ENCODE measurements at places on chromosomes 2 and 18.

GRCh38 chr18:54911551-54911950 is 47.7 kb downstream of the CCDC68 start:
- no peak for DNase-seq

- no peak for DNase-seq
Measured at GRCh38 chr2:80299661-80300060, 4.9 kb downstream of the LRRTM1 start.

GRCh38 chr2:13616059-13616458 is 899.3 kb downstream of the TRIB2 start:
- no peak for DNase-seq

- DNase-seq, result no peak
Measured at GRCh38 chr2:46967990-46968647, 52.5 kb upstream of the MCFD2 start.

DNA sequence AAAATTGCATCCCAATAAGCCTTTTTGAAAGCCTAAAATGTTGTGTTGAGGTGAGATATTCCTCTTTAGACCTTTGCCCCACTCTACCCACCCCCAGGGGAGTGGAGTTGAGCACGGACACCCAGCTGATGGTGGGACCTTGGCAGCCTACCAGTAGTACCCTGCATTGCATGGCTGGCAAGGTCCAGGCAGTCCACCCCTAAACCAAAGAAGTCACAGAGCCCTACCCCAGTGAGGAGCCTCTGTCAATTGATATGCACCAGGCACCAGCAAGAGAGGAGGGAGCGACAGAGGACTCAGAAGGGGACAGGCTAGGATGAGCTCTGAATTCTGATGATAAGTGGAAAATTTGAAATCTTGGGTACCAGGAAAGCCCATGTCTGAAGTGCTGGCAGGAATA is 38.6 kb downstream of the MARCO start:
- DNase-seq, result no peak

DNA sequence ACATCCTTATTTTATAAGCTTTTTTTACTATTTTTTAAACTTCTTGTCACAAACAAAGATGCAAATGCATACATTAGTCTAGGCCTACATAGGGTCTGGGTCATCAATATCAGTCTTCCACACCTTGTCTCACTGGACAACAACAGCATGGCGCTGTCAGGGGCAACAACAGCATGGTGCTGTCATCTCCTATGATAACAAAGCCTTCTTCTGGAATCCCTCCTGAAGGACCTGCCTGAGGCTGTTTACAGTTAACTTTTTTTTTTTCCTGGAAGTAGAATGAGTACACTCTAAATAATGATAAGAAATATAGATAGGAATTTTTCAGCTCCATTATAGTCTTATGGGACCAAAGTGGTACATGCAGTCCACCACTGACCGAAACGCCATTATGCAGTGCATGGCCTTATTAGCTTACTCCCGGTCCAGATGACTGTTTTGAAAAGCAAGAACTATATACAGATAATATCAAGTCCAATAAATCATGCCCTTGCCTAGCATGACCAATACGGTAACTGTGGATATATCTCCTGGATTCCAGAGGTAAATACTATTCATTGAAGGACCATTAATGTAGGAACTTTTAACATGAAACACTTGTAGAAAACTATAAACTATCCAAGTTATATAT is 38.4 kb downstream of the TCF4 start:
- DNase-seq, result peak; percentile 46

DNA sequence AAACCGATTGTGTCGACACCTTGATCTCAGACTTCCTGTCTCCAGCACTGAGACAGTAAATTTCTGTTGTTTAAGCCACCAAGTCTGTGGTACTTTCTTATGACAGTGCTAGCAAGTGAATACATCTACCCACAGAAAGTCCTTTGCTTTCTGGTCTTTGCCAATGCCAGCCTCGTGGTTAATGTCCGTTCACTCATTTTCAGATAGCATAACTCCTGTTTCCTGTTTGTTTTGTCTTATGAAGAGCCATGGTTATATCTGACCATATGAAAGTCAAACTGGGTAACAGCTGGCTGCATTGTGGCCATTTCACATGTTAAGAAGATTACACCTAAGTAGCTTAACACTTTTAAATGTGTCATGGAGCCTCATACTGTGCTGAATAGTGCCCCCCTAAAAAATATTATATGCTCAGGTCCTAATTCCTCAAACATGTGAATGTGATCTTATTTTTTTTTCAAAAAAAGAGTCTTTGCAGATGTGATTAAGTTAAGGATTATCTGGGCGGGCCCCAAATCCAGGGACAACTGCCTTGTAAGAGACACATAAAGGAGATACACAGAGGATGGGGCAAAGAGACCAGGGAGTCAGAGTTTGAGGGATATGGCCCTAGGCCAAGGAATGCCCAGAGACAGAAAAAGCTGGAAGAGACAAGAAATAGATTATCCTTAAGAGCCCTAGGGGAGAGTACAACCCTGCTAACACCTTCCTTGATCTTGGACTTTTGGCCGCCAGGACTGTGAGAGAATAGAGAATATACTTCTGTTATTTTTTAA is 118.0 kb downstream of the KCNE4 start:
- DNase-seq, result no peak

- no peak for DNase-seq
Measured at GRCh38 chr2:232441147-232441651, 14.8 kb upstream of the ALPI start.

- no peak for DNase-seq
Measured at GRCh38 chr2:8927510-8928455, 75.7 kb downstream of the MBOAT2 start.

DNA sequence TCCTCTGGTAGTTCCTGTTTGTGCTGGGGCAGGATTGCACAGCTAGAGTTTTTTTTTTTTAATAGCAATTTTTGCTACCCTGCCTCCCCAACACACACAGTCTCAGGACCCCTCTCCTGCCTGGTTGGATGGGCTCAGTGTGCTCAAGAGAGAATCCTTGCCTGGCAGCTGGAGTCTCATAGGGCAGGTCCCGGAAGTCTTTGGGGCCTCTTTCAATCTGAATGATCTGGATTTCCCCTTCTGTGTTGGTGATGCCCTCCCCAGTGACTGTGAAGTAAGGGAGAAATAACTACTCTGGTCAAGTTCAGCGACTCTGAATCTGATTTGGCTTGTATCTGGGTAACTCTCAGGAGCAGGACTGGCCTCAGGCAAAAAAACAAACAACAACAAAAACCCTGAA is 220.6 kb upstream of the LRRTM1 start:
- no peak for DNase-seq

GRCh38 chr2:113209011-113209645 is 35.4 kb downstream of the PSD4 start:
- no peak for DNase-seq

- DNase-seq, result peak; percentile 39
Measured at GRCh38 chr2:47534179-47534919, 131.4 kb downstream of the MSH2 start.

- peak; percentile 38 for DNase-seq
Measured at GRCh38 chr2:195848119-195848899, 191.3 kb downstream of the SLC39A10 start.

DNA sequence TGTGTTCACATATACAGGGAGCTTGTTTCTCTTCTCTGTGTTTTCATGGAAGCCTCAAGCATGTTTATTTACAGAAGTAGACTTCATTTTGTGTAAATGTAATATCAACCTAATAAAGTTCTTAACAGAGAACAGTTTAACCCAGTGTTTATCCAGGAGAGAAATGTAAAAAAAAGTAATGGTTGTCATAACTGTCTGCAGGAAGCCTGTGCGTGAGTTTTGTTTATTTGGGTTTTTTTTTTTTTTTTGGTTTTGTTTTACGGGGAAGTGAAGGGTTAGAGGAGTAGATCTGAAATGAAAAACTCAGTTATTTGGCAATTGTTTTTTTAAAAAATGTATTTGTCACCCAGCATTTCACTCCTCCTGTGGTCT is 124.7 kb downstream of the RAPGEF4 start:
- no peak for DNase-seq

GRCh38 chr2:10880586-10881321 is 31.0 kb upstream of the KCNF1 start:
- DNase-seq, result no peak

Data from BE2C (cell line).